ENCODE measurements at places on chromosomes 12 and 14.

GRCh38 chr14:67934087-67934486, 114.5 kb downstream of the RAD51B start:
- DNase-seq = peak; percentile 59

- no peak for DNase-seq
Measured at GRCh38 chr12:75568393-75568792, 57.0 kb upstream of the KRR1 start.

DNA sequence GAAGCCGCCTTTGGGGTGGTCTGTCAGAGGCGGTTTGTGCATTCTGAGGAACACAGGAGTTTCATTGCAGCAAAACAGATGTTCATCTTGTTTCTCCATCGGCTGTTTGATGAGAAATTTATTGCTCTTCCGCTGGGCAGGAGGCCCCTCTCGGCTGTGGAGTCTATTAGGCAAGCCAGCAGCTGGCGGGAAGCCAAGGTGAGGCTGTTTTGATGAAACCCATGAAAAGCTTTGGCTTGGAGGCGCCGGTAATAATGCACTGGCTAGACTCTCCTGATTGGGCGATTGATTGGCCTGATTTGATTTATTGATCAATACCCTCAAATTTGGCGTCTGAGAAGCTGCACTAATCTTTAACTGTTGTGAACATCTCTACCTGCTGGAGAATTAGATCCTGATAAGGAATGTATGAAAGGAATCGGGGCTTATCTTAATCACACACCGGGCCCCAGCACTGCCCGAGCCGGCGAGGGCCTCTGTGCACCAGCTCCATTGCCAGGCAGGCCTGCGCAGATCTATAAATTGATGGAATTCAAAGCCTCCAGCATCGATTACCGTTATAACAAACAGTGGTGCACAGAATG, 187.7 kb downstream of the PHETA1 start:
- DNase-seq = no peak

DNA sequence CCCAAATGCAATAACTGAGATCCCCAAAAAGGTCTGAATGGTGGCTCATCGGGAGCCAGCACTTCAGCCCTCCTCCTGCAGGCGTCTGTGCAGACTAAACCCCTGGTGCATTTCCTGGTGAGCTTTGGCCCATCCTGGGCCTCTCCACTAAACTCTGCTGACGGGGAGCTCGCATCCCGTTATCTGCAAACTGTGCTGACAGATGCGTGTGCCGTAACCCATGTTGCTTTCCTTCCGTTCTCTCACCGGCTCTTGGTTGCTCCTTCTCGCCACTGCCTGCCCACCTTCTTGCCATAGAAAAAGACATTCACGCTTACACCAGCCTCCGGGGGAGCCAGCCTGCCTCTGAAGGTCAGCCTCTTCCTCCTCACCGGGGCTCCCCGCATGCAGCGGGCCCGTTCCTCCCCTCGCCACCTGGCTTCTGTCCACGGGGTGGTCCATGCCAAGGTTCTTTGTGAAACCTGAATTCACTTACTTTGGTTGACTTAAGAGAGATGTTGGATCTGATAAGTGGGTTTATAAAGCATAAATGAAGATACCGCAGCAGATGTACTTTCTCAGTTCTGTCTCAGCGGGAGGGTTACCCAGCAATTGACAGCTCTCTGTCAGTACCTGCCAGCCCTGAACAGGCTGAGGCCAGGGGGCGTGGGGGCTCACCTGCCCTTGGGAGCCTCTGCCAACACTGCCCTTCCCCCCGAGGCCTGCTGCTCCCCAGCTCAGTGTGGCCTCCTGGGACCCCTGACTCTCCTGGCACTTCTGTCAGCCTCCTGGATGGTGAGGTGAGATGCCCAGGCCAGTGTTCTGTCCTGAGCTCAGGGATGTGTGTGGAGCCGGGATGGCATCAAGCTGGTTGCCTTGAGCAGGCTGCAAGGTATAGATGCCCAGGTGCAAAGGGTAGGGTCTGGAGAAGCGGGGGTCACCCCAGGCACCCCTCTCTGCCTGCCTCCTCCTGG, 14.2 kb downstream of the ZFYVE21 start:
- DNase-seq = no peak

GRCh38 chr12:89351489-89352241, 636 bp downstream of the DUSP6 start:
- DNase-seq = no peak

All from NAMALWA (cell line).